ENCODE measurements at places on chromosomes 5 and 9. TPM values are rescaled to one million over a fixed set of nuclear protein-coding genes. Genes with fewer than 3 reads are reported as not detected.

RABL6 gene
- 47.2 TPM for total RNA-seq

PAX5 gene
- total RNA-seq, result 0.19 TPM

CDKN2A gene
- 2.3 TPM for total RNA-seq

C9orf72 gene
- total RNA-seq, result 23.2 TPM

FGF1 gene
- 24.4 TPM for total RNA-seq

HMHB1 gene
- not detected for total RNA-seq

ASS1 gene
- total RNA-seq, result 52.0 TPM

CRB2 gene
- total RNA-seq, result 0.15 TPM

FBXO4 gene
- total RNA-seq, result 10.2 TPM

COL23A1 gene
- 1.5 TPM for total RNA-seq

SCGB3A1 gene
- not detected for total RNA-seq

TAF11L5 gene
- not detected for total RNA-seq

SAXO1 gene
- total RNA-seq, result 0.24 TPM

MSH3 gene
- 18.1 TPM for total RNA-seq

PLGRKT gene
- 10.6 TPM for total RNA-seq

FAM169A gene
- 2.2 TPM for total RNA-seq

RAD17 gene
- 18.0 TPM for total RNA-seq

TMEM252 gene
- not detected for total RNA-seq

DRD1 gene
- 0.62 TPM for total RNA-seq

CCNO gene
- total RNA-seq, result 0.54 TPM

SH3TC2 gene
- 2.9 TPM for total RNA-seq

IRGM gene
- total RNA-seq, result 0.30 TPM

CCNJL gene
- total RNA-seq, result 2.6 TPM

SMIM33 gene
- not detected for total RNA-seq

ANGPTL2 gene
- total RNA-seq, result 44.8 TPM

EGFLAM gene
- total RNA-seq, result 13.5 TPM

FNBP1 gene
- total RNA-seq, result 92.2 TPM

PCDHA10 gene
- 0.65 TPM for total RNA-seq

ADGRD2 gene
- total RNA-seq, result not detected

HMMR gene
- total RNA-seq, result 2.2 TPM

CAMK4 gene
- total RNA-seq, result 0.62 TPM

PLPP1 gene
- 127 TPM for total RNA-seq

WNK2 gene
- 3.6 TPM for total RNA-seq

WNT8A gene
- total RNA-seq, result not detected

EIF4E1B gene
- total RNA-seq, result not detected

SLC46A2 gene
- 0.18 TPM for total RNA-seq
